ENCODE measurements at places on chromosomes 11 and 22. TPM values are rescaled to one million over a fixed set of nuclear protein-coding genes. Genes with fewer than 3 reads are reported as not detected.

- no peak for DNase-seq
Observed at GRCh38 chr22:29148826-29149225, 56.9 kb upstream of the EMID1 start.

GRCh38 chr11:5284637-5285036 lies 14.9 kb upstream of the HBE1 start:
- no peak for DNase-seq

- peak; percentile 97 for DNase-seq
Observed at GRCh38 chr11:3160252-3161031, 4.7 kb downstream of the OSBPL5 start.

The ELF5 gene
- not detected for total RNA-seq

The SHISA8 gene
- 1.1 TPM for total RNA-seq

All from right cardiac atrium (tissue), 5 donors.